CD4-positive, alpha-beta T cell treated with Interleukin-2 at 100 ng/mL for 4 hours (primary cell): ENCODE measurements at places on chromosomes 1 and 21.

DNA sequence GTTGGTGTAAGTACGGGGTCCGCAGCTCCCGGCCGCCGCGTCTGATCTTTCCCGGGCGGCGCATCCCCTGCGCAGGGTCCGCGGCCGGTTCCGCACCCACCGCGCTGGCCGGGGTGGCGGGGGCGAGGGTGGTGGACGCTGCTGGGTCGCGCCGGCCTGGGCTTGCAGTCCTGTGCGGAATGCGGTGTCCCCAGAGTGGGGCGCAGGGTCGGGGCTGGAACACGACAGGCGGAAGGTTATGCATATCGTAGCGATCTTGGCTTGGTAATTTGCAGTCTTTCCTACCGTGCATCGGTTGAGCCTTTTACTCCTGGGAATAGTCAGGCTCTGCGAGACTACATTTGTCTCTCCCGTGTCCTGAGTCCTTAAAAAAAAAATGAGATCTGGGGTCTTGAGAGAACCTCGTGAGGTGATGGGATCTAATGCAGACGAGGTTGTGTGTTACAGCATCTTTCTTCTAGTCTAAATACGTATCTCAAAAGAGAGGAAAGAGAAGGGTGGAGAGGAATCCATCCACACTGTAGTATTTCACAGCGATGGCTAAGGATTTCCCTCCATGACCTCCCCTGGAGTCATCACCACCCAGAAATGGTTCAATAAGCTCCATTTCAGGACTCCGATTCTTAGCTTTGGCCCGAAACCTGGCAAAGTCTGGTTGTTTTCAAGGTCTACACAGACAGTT is 572 bp downstream of the ATP1B1 start:
- no peak for DNase-seq

DNA sequence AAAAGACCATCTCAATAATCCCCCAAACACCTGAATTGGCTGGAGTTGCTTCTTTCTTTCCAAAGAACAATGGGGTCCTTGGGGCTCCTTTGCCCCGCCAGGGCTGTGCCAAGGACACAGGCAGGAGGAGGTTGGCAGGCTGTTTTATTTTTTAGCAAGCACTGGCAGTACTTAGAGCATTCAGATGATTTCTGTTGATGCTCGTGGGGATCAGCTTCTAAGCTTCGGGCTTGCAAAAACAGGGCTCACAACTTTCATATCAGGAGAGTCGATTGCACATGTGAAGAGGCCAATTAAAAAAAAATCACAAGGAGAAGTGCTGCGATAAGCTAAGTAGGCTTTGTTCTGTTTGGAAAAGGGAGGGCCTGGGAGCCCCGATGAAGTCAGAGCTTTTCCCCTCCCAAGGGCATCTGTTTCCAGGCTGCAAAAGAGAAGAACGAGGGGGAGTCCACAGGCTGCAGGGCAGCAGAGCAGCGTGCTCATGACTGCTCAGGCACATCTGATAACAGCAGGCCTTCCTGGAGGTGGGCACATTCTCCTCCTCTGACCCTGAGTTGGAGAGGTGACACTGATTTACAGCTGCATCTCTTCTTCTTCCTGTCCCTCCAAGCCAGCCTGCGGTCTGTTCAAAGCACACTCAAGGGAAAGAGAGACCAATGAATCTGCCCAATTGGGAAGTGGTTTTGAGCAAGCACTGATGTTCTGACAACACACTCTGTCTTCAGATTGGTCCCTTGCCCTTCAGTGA is 27.3 kb upstream of the BCAR3 start:
- DNase-seq, result no peak

GRCh38 chr1:228438266-228438665 is 21.6 kb upstream of the TRIM17 start:
- DNase-seq, result no peak

DNA sequence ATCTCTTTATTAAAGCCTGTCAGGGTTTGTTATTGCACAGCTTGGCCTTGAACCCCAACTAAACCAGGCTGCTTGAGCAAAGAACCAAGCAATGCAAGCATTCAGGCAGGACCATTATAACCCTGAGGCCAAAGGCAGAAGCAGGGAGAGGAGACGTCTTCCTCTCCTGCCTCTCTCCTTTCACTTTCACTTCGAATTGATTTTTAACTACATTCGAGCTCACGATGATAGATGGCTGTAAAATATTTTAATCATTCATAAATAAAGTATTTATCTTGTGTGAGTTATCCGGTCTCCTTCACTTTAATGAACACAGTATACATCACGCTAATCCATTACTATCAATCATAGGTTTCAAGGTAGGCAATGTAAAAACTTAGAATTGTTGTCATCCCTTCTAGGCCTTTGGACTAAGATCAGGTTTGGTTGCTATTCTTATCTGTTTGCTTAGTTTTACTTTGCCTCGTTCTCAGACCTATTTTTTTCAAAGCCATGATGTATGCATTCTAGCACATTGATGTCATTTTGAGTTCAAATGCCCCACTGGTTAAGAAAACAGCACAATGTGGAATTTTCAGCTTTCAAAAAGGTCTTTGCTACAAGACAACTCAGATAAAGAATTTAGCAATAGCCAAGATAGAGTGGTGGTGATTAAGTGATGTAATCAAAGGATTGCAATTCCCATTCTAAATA is 480.2 kb upstream of the RUNX1 start:
- peak; percentile 34 for DNase-seq

DNA sequence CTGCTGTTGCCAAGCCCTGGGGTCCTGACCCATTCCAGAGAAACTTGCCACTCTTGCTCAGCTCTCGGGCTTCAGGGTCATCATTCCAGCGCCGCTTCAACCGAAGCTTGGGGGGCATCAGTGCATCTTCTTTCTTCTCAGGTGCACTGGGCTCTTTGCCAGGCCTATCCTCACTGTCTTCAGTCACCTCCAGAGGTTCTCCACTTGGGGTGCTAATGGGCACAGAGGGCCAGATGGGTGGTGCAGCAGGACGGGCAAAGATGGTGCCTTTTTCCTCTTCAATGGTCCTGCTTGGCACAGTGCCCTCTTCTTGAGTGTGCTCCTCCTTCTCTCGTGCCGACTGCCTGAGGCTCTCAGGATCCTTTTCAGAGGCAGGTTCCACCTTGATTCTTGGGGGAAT is 13.3 kb downstream of the ETV3 start:
- DNase-seq, result no peak

GRCh38 chr1:165376041-165376810 is 19.7 kb upstream of the LMX1A start:
- DNase-seq, result peak; percentile 11

DNA sequence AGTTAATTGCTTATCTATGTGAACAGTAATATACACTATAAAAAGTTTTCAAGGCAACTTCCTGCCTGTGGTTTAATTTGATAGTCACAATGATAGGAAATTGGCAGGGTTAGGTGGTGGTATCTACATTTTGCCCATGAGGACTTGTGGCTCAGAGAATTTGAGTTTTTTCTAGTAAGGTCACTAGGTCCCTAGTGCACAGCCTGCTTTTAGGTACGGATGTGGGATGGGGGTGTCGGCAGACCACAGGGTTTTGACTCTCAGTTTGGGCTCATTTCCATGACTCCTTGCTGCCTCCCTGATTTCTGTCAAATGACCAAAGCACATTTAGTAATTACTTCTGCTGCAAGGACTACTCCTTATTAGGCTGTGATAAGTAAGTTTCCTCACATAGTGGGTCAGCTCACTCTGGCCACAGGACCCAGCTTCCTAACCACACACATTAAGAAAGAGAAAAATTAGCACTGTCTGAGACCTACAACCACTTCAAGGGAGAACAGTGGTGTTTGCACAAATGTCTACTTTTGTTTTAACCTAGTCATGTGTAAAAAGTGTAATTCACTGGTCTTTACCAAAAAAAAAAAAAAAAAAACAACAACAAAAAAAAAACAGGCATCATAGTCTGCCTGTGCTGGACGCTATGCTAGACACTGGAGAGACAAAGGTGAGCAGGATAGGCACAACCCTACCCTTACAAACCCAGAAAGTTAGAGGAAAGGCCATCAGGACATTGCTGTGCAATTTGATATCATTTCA is 43.7 kb downstream of the MRPL39 start:
- DNase-seq, result peak; percentile 42

DNA sequence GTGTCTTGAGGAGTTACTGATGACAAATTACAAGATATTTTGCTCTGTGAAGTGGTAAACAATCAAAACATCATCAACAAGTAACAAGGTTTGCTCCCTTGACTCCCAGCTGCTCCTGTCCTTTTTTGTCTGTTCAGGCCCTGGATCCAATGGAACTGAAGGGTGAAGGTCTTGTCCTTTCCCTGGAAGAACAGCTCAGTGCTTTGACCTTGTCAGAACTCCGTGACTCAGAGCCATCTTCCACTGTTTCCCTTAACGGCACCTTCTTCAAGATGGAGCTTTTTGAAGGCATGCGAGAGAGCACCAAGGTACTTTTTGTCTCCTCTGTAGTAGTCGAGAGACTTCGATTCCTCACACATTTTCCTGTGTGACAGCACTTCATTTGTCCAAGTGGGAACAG is 29.0 kb downstream of the TRIM45 start:
- DNase-seq, result no peak

DNA sequence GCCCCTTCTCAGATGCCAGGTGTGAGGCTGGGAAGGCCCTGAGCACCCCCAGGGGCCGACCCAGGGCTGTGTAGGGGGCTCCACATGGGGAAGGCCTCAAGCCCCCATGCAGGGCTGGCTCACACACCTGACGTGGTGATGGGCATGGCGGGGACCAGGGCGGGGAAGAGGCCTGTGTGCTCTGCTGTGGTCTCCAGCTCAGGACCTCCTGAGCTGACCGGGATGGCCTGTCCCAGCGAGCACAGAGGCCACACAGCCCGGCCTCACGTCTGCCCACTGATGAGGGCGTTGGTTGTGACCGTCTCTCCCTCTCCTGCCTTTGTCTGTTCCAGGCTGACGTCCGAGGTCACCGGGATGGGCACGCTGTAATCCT is 40.2 kb upstream of the COL6A1 start:
- DNase-seq, result no peak

GRCh38 chr1:32448773-32449456 is 16.0 kb upstream of the ZBTB8B start:
- no peak for DNase-seq

- DNase-seq, result no peak
These were observed 4.1 kb downstream of the BLACAT1 start for GRCh38 chr1:205451759-205452164.

DNA sequence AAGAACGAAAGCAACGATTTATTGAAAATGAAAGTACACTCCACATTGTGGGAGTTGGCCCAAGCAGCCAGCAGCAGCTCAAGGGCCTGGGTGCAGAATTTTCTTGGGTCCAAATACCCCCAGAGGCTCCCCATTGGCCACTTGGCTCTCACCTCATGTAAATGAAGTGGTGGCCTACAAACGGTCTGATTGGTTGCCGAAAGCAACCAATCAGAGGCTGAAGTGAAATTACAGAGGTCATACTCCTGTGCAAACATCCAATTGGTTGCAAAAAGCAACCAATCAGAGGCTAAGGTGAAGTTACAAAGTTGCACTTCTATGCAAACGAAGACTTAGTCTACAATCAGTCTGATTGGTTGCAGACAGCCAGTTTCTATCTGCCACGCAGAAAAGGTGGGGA is 31.9 kb downstream of the FAM163A start:
- DNase-seq, result no peak

DNA sequence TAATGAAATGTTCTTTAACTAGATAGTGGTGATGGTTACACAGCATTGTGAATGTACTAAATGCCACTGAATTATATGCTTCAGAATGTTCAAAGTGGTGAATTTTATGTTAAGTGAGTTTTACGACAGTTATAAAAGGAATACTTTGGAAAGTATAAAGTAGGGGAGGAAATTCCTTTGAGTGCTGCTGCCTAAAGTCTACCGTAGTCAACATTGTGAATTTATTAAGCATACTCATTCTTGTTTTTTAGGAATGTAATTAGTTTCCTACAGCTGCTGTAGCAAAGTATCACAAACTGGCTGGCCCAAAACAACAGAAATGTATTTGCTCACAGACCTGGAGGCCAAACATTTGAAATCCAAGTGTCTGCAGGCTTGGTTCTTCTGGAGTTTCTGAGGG is 73.0 kb downstream of the SWT1 start:
- no peak for DNase-seq

GRCh38 chr1:10598389-10598702 is 123.6 kb downstream of the PEX14 start:
- no peak for DNase-seq

- no peak for DNase-seq
These were observed 430.9 kb upstream of the ADGRL2 start for GRCh38 chr1:81369833-81370232.

DNA sequence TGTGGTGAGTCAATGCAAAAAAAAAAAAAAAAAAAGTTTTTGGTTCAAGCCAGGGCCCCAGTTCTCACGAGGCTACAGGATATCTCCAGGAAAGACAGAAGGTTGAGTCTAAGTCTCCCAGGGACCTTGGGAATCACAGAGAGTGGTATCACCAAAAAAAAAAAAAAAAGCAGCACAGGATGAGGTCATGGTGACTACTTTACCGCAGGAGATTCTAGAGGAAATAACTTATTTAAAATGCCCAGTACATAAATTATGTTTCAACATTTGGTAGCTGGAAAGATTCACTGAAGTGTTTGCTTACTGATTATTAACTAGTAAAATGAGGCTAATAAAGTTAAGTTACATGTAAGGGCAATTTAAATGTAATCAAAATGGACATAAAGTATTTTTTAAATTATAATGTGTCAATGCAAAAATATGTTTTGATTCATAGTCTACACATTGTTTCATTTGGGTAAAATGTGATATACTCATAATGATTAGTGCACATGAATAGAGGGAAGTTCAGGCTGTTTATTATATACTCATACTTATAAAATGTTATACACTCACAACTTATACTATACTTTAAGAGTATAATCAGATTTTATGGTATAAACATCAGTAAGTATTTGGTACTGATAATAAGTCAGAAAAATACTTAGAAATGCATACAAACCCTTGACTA is 84.1 kb downstream of the PLPPR5 start:
- no peak for DNase-seq
